ENCODE measurements at places on chromosomes 5 and 9.
A peak's percentile ranks its signal among the peaks of the same experiment; 100 is the strongest.

- no peak for DNase-seq
These were observed 3.4 kb upstream of the F12 start for GRCh38 chr5:177412603-177413233.

DNA sequence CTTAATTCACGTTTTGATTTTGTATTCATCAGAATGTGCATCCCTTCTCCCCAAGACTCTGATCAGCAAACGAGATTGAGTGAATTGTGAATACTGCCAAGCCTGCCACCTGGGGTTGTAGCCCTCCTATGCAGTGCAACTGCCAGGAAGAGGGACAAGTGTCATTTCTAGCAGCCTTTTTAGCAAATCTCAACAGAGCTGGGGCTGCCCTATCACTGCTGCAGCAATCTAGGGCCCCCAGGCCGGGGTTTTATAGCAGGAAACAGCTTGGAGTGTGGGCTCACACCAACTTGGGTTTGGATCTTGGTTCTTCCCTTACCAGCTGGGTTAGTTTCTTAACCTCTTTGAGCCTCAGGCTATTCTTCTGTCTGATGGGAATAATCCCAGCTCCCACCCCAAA is 4.0 kb downstream of the CSF1R start:
- no peak for DNase-seq

GRCh38 chr9:107504585-107505455 is 15.3 kb upstream of the KLF4 start:
- DNase-seq, result peak; percentile 92

DNA sequence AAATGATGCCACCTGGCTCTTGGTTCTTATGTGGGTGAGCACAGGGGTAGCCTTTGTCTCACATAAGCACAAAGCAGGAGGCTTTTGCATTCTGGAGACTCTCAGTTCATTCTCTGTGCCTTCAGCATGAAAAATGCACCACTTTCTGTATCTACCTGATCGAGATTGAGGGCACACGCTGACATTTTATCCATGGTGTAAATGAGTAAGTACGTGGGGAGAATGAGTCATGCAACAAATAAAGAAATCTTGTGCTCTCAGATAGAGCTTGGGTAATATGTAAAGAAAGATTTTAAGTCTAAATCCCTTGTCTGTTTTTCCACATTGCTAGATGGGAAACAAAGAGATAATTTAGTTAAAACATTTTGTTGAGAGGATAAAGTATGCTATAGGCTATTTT is 607.2 kb upstream of the WWC1 start:
- DNase-seq, result peak; percentile 67

GRCh38 chr9:97475059-97475458 is 26.4 kb upstream of the TMOD1 start:
- DNase-seq, result peak; percentile 55

GRCh38 chr5:153429761-153430380 is 60.6 kb upstream of the GRIA1 start:
- DNase-seq, result no peak

- DNase-seq, result no peak
These were observed 14.6 kb downstream of the HK3 start for GRCh38 chr5:176884571-176884890.

DNA sequence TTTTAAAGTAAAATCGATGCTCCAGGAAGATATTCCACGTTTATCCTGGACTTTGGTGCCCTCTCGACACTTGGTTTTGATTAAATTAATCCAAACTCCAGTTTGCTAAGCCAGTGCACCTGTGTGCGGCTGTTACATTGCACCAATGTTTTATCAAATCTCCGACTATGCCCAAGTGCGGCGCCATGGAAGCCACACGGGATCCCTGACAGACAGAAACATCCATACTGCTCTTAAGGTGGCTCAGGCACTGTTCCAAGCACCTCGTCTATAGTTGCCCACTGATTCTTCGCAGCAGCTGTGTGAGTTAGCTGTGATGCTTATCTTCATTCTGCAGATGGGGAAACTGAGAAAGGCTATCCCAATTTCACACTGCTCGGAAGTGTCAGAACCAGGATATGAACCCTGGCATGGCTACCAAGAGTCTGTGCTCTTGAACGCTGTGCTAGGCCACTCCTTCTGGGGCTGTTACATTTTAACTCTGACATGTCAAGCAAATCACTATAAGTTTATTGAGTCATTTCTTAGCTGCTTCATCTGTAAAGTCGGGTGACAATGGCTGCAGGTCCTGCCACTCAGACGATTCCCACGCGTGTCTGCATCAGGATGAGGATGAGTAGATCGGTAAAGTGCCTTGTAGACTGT is 113.0 kb downstream of the ADAMTS2 start:
- DNase-seq, result no peak

- no peak for DNase-seq
These were observed 12.3 kb downstream of the GAPT start for GRCh38 chr5:58503390-58504046.

All from iris pigment epithelial cell (primary cell).